Kasumi-1 (cell line): ENCODE measurements at places on chromosomes 3 and 15.

DNA sequence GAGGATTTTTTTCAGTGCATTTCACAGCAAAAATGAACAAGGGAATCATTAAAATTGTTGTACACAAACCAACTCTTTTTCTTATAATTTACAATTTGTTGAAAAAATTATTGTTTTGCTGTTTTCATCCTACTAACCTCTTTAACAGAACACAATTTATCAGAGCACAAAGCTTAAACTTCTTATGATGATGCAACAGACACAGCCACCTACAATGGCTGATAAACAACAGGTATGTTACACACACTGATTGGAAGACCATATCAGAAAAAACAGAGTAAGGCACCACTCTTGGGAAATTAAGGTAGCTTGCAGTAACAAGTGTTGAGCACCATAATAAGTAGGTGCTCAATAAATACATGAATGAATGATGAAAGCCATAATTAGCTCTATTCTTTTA lies 8.9 kb upstream of the SNX4 start:
- DNase-seq = no peak

DNA sequence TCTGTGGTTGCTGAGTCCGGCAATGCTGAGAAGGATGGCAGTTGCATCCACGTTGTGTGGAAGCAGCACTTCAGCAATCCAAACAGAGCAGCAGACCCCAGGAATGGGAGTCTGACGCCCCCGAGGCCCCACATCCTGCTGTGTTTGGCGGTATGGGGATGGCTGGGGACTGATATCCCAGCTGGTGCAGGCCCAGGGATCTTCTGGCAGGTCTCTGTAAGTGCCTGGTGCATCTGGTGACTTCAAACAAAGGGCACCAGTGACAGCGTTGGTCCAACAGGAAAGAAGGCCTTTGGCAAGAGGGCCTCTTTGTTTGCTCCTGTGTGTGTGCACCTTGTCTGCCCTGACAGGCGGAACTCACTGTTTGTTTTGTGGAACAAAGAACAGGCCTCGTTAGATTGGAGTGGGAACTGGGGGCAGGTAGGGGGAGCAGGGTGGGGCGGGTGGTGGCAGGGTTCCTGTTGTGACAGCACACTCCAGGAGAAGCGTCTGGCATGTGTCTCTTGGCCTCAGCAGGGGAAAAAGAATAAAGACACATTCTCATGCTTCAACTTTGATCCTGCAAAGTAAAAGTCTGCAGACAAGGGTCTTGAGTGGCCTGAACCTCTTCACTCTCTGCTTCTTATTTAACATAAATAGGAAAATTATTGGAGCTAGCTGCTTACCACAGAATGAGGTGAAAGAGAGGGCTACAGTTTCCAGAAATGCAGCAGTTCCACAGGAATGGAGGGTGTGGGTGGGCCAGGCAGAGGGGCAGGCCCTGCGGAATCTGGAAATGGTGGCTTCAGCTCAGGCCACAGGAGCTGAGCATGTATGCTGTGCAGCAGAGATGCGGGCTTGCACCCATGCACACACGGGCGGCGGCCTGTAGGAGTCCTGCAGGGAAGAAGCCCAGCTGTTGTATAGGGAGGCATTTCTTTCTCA lies 94.5 kb upstream of the MYZAP start:
- no peak for DNase-seq

DNA sequence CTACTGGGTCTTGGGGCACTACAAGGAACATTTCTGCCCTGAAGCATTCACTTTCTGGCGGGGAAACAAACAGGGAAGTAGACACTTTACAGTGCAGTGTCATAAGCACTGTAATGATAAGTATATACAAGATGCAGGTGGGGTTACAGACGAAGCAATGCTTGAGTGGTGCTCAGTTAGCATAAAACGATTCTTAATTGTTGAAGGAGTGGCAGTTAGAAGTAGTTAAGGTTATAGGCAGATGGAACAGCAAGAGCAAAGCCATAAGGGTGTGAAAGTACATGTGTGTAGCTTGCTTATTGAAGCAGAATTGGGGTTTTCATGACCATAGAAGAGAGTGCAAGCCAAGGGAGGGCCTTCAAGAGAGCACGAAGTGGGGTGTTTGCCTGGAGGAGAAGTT lies 46.2 kb downstream of the SLC25A26 start:
- DNase-seq = no peak

- DNase-seq = peak; percentile 22
These were observed 566 bp downstream of the ETV5 start for GRCh38 chr3:186108106-186108940.

DNA sequence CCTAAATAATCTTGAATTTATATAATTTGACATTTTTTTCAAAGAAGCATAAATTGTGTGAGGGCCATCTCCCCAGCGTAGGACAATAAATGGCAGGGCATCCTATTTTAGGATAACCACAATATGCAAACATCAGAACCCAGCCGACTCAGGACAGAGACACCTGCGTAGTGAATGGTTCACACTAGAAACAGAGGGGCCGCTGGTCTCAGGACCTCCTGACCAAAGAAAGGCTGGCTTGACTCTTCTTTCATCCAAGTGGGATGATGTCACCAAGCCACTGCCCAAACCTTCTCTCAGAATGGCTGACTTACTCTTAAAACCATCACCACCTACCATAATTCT lies 162.1 kb downstream of the FOXP1 start:
- no peak for DNase-seq

GRCh38 chr3:177694316-177694715 lies 497.0 kb upstream of the TBL1XR1 start:
- peak; percentile 88 for DNase-seq

DNA sequence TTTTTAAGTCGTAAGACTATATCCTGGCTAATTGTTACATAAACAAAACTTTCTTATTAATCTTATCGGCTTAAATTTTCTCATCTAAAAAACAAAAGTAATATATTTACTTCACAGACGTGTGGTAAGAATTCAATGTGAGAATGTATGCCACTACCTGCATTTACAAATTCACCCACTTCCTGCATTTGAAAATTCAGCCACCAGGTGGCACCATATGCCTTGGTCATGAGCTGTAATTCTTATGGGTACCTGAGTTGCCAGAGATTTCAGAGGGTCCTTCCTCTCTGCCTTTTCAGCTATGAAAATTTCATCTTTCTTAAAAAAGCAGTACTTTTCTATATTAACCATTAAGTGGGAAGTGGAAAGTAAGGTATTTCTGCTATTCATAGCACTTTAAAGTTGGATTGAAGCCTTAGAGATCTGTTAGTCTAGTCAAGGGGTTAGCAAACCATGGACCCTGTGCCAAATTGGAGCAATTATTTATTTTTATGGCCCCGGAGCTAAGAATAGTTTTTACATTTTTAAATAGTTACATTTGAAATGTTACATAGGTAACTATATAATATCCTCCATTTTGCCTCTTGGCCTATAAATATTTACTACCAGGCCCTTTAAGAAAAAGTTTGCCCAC lies 127.8 kb downstream of the HCN4 start:
- DNase-seq = peak; percentile 50

- no peak for DNase-seq
These were observed 52.0 kb downstream of the PLCL2 start for GRCh38 chr3:16936676-16937230.

- DNase-seq = no peak
These were observed 169.4 kb downstream of the MCTP2 start for GRCh38 chr15:94400526-94401298.

DNA sequence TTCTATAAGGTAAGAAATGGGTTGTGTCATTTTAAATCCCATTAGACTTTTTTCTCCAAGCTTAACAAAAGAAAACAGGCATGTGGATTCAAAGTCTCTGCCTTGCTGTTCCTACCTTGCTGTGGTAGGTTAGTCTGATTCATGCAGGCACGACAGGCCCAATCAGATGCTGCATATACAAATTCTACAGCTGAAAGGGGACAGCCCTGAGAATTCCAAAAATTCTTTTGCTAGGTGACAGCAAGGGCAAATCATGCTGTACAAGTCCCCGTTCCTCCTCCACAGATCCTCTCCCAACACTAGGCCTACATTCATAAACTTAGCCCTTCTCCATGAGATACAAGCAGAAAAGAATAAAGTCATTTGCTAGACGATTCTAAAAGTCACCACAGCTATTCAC lies 161.2 kb upstream of the THBS1 start:
- no peak for DNase-seq
